Stimulated activated CD8-positive, alpha-beta memory T cell treated with anti-CD3 and anti-CD28 coated beads, Interleukin-4, amount 100 ng/mL, for 1 hour (primary cell): ENCODE measurements at places on chromosomes 7 and 10.

GRCh38 chr10:132893090-132893489 is 49.3 kb downstream of the CFAP46 start:
- no peak for DNase-seq

- DNase-seq, result no peak
Observed at GRCh38 chr7:5238500-5238899, 44.2 kb upstream of the SLC29A4 start.

DNA sequence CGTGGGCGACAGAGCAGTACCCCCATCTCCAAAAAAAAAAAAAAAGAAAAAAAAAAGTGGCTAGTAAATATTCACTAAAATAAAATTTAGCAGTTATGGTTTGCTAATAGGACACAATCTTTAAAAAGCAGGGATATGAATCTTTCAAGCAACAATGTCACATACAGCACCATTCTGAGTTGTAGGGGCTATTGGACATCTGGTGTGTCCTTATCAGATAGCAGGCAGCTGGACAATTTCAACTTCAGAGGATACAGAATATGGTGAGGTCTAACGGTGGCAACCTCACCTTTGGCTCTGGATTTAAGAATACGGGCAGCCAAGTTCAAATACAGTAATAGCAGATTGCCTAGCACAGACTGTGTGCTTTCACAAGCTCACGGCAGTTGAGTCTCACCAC is 51.1 kb downstream of the SLC37A3 start:
- no peak for DNase-seq

- no peak for DNase-seq
Observed at GRCh38 chr7:155992538-155992937, 180.3 kb upstream of the SHH start.
